ENCODE measurements at places on chromosomes 5 and 9. TPM values are rescaled to one million over a fixed set of nuclear protein-coding genes. Genes with fewer than 3 reads are reported as not detected.

DNA sequence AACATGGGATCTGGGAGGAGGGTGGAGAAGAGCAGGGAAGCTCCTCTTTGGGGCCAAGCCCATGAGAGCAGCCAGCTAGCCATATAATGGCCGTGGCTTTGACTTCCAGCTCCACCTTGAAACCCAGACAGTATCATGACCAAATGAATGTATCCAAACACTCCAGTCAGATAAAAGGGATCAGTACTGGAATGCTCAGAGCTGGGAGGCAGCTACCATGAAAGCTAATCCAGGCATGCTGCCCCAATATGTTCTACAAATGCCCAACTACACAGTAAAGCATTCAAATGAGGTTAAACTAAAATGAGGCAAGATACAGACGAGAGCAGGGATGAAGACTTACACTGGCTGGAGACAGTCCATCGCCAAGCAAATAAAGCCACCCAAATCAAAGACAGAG is 69.4 kb downstream of the FRMD3 start:
- DNase-seq: no peak

- no peak for DNase-seq
These were observed 494.8 kb downstream of the SPOCK1 start for GRCh38 chr5:137004279-137004678.

- DNase-seq: no peak
These were observed 8.8 kb upstream of the FCN2 start for GRCh38 chr9:134871697-134872340.

DNA sequence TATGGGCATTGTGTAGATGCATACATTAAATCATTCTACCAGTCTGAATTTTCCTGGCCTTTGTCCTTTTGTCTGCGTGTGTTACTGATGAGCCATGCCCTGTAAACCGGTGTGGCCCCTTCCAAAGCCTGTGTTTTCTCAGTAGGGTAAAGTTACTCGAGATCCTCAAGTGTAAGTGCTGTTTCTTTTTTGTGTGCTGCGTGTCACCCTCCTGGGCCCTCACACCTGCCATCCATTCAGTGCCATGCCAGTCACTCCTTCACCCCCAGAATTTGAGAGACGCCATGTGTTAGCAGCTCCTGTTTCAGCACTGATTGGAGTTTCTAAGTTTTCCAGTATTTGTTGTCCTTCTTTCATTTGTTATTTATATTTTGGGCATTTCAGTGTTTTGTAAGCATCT is 288.2 kb downstream of the FANCC start:
- DNase-seq: no peak

- DNase-seq: no peak
These were observed 16.0 kb upstream of the SLC9A3 start for GRCh38 chr5:540071-540905.

DNA sequence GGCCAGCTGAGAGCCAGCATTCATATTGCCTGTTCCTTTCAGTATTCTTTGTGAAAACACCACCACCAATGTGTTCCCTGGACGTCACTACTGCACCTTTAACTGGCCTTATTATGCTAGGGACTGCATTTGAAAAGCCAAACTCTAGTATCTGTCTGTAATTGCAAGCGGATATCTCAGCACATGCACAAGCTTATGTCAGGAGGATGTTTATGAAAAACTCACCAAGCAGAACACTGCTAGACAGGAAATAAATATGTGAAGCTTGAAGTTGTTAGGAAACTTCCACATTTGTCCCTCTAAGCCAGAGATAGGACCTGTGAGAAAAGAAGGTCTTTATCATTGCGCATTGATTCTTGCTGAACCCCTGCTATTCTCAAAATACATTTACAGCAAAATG is 135.4 kb upstream of the CCDC152 start:
- DNase-seq: no peak

DNA sequence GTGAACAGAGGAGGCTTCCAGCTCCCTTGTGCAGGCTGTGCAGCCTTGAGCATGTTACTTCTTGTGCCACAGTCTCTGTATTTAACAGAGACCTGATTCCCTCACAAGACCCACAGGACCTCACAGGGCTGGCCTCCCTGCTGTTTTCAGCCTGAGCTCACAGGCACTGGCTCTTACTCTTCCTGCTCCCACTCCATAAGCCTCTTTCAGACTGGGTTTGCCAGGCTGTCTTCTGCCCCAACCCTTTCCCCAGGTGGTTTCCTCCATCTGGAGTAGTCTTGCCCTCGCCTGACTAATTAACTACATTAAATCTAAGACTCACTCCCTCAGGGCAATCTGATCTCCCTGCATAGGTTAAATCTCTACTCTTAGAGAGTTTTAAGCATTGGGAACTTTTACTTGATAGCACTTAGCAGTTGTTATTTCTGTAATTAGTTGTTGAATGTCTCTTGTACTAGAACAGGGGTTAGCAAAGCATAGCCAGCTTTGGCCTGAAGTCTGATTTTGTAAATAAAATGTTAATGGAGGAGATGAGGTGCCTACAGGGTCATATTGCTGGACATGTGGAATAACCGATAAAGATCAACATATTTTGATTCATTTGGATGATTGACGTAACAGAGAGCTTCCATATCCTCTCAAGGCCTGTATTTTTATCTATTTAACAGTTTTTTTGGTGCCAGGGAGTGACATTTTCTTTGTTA is 28.6 kb upstream of the SPATA31E1 start:
- DNase-seq: no peak

- DNase-seq: peak; percentile 32
These were observed 49.2 kb downstream of the EQTN start for GRCh38 chr9:27247756-27248155.

DNA sequence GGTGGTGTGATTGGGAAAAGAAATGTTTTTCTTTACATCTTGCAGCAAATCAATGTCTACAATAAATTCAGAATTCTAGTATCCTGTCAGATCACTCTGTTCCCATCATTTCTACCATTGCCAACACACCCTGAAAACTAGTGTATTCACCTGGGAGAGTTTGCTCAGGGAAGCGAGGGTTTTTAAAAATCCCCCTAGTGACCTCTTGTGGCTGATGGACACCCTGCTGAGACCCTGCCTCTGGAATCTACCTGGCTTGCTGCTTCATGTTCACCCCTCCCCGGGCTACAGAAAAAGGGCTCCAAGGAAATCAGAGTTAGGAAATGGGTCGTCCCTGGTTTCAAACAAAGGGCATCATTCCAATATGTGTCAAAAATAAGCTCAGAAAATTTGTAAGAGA is 21.4 kb upstream of the ALDOB start:
- DNase-seq: no peak

GRCh38 chr5:79628811-79629210 is 16.6 kb downstream of the TENT2 start:
- DNase-seq: no peak

Gene ATG10
- total RNA-seq: 12.1 TPM

Gene PCDHGC3
- total RNA-seq: 40.1 TPM

Gene THBS4
- total RNA-seq: 41.1 TPM

Gene FBN2
- total RNA-seq: 0.86 TPM

Gene ZNF366
- total RNA-seq: not detected

Gene NAA35
- 33.0 TPM for total RNA-seq

Gene PCSK1
- 11.6 TPM for total RNA-seq

Gene SMIM3
- 0.51 TPM for total RNA-seq
